ENCODE measurements at places on chromosomes 1 and 21.

DNA sequence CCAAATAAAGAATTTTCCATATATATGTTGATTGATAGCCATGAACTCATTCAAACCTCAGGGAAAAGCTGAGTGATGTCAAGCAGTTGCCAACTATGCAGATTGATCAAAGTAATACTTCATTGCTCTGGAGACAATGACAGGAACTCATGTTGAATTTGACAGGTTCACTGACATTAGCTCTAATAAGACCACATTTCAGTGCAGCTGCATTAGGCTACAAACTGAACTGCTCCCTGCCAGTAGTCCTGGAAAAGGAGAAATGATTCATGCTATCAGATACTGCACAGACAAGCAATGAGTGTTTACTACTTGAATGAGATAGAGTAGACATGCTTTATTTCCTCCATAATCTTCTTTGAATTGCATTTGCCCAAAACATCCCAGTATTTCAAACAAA, 948.4 kb downstream of the MRPL39 start:
- no peak for DNase-seq

GRCh38 chr1:68285046-68285445, 52.7 kb upstream of the WLS start:
- no peak for DNase-seq

- DNase-seq, result no peak
Observed at GRCh38 chr1:219184337-219184736, 10.7 kb downstream of the LYPLAL1 start.

DNA sequence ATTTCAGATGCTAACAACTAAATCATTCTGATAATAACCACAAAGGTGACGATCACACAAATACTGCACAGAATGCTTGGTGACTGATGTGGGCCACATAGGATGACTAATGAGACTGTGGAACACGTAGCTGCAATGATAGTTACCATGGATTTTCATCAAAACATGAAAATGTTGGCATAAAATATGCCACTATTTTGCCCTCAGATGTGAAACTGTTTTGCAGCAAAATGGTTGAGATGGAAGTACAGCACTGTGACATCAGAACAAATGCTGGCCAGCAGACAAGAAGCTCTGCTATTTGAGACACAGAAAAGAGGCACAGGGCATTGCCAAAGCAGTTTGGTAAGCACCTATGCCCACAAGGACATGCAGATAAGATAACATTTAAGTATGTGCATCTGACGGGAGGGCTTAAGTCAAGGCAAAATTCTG, 83.8 kb downstream of the NIBAN1 start:
- peak; percentile 7 for DNase-seq

GRCh38 chr1:207849016-207849415, 61.9 kb downstream of the CD34 start:
- no peak for DNase-seq

- peak; percentile 4 for DNase-seq
Observed at GRCh38 chr1:105608713-105609112, 1447.8 kb upstream of the PRMT6 start.

DNA sequence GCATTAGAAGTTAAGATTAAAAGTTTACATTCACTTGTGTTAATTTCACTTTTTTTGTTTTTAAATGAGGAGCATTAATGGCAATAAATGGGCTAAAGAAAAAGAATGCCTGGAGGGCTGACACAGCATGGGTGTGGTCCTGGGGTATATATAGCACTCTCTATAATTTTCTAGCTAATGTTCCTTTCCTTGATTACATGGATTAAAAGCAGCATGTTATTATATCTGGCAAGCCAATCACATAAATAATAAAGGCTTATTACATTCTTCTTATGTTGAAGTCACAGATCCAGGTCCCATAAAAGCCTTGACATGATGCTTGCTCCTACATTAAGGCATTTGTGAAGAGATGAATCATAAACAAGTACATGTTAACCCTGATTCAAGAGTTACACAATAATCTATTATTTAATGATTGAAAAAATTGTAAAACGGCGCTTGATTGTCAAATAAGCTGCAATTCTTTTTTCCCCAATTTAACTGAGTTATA, 91.4 kb downstream of the LYPLAL1 start:
- DNase-seq, result no peak

GRCh38 chr1:4101459-4102161, 201.5 kb upstream of the C1orf174 start:
- no peak for DNase-seq
